ENCODE measurements at places on chromosomes 6 and 20. TPM values are rescaled to one million over a fixed set of nuclear protein-coding genes. Genes with fewer than 3 reads are reported as not detected.

- DNase-seq: no peak
Observed at GRCh38 chr6:145783796-145784195, 30.8 kb downstream of the FBXO30 start.

PMEPA1 gene
- 12.5 TPM for total RNA-seq

GRCh38 chr6:143528164-143528811, 16.8 kb upstream of the FUCA2 start:
- DNase-seq: no peak

GRCh38 chr6:151610326-151610725, 116.5 kb downstream of the CCDC170 start:
- no peak for DNase-seq

DNA sequence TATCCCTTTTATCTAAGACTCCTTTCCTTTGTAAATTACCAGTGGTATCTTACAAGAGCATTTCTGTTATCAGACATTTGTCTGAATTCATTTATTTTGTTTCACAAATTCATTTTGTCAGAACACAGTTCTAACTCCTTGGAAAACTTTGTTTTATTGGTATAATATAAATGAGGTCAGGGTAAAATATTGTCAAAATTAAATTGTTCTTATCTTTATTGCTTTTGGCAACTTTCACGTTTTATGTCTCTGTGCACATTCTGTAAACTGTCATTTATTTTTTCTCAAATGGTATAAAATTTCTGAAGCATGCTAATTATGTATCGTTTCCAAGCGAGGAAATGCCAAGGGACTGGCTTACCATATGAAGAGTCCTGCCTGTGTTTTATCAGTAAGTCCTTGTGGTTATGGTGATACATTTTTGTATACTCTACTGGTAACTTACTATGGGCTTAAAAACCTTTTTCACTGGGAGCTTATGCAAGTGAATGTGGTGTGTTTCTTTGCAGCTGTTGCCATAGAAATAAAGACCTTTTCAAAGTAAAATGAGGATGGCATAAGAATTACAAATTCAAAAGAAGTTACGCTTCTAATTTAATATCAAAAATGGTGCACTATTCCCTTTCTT, 214.2 kb downstream of the COL19A1 start:
- no peak for DNase-seq

DNA sequence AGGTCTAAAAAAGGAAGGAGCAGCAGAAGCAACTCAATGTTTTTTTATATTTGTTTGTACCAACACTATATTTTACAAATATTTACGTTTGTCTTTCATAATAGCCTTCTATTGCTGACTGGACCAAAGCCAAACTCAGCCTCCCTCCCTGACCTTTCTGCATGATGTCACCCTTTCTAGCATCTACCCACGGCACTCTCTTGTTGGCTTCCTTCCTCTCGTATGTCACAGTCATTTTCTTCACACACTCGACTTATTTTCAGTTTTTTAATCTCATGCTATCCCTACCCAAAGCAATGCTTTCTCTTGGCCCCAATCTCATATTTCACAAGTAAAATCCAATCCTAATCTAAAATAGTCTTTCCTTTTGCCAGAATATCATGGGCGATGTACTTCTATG, 16.3 kb upstream of the FAM8A1 start:
- DNase-seq: no peak

- DNase-seq: no peak
Observed at GRCh38 chr20:23634985-23635767, 2.6 kb downstream of the CST3 start.

- no peak for DNase-seq
Observed at GRCh38 chr6:82086944-82087343, 160.6 kb downstream of the IBTK start.

- DNase-seq: no peak
Observed at GRCh38 chr6:110334423-110335180, 23.5 kb downstream of the METTL24 start.

- DNase-seq: no peak
Observed at GRCh38 chr6:53922539-53922981, 127.8 kb downstream of the LRRC1 start.

Measured in right atrium auricular region (tissue), 2 donors.